ENCODE measurements at places on chromosomes 12 and 14.

- no peak for DNase-seq
Measured at GRCh38 chr12:72134246-72135020, 137.7 kb upstream of the TRHDE start.

GRCh38 chr12:87365423-87365822 lies 663.8 kb downstream of the C12orf50 start:
- no peak for DNase-seq

DNA sequence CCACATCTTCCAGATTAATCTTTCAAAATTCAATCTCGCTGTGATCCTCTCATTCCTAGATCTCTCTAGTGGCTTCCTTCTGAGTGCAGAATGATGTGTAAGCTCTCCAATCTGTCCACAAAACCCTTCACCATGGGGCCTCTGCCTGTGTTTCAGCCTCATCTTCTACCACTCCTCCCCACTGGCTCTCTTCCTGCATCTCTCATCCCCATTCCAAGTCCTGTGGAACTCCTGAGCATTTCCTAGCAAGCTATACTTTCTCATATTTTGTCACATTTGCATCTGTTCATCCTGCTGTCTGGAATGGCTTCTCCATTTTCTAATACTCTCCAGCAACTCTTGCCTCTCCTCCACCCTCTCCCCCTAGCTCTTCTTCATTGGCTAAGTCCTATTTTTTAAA lies 242.0 kb upstream of the DAAM1 start:
- DNase-seq, result no peak

- peak; percentile 31 for DNase-seq
Measured at GRCh38 chr14:75427482-75428229, at the start of gene JDP2. JDP2 (plus strand) TSS chr14:75428022; CDS start chr14:75437921, 9,899 bp downstream.

DNA sequence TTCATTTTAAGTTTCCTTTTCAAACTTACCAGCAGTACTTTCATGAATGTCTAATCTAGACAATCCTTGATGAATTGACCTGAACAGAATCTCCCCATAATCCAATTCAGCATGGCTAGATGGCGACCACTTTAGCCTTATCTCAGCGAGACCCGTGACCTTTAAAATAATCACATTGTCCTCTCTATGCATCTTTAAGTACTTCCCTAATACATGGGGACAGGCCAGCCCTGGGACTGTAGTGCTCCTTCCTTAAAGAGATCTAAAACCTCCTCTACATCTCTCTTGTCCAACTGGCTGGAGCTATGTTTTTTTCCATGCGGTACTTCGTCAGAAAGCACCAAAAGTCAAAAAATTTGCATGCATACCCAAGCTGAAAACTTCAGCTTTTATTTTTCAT lies 746.0 kb downstream of the VRK1 start:
- DNase-seq, result no peak

DNA sequence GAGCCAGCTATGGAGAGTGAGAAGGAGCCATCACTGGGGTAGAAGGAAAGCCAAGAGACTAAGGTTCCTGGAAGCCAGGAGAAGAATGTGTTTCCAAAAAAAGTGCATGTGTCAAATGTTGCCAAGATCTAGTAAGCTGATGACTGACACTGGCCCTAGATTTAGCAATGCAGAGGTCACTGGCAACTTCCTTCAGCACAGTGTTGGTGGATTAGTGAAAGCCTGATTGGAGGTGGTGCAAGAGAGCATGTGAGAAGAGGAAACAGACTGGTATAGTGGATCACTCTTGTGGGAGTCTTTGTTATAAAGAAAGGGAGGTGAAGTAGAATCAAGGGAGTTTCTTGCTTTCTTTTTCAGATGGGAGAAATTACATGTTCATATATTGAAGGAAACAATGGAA lies 34.1 kb upstream of the CHGA start:
- DNase-seq, result no peak

GRCh38 chr14:53010193-53011040 lies 59.6 kb upstream of the FERMT2 start:
- DNase-seq, result no peak

GRCh38 chr12:16008421-16008824 lies 97.3 kb downstream of the DERA start:
- DNase-seq, result no peak

- DNase-seq, result no peak
Measured at GRCh38 chr12:55250944-55251343, 6.5 kb downstream of the OR6C74 start.

DNA sequence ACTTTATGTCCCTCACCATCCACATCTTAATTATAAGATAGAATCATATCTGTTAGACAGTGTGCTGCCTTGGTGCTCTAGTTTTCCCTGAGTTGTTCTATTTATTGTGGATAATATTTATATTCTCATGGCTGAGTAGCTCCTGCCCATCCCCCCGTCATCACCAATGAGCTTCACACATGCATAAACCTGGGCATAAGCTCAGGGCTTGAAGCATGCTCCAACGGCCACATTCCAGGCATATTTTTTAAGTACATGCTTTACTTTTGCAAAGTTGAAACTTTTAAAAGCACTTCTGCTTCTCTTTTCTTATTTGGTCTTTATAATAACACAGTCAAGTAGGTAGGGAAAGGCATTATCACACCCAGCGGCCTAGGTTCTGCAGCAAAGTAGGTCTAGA lies 3.4 kb upstream of the FBXO34 start:
- no peak for DNase-seq

DNA sequence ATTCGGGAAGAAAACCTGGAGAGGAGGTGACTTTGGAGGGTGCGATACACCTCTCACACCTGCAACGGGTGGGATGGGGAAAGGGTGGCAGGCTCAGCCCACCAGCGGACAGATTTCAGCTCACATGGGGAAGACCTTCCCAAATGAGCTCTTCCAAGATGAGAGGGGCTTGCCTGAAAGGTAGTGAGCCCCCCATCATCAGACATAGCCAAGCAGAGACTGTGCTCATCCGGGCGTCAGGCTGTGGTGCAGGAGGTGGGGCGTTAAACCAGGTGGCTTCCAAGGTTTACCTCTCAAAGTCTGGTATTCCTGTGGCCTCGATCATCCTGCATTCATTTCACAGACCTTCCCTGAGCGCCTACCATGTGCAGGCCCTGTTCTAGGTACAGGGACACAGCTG lies 105.4 kb upstream of the FKBP4 start:
- no peak for DNase-seq

- DNase-seq, result peak; percentile 52
Measured at GRCh38 chr12:46266382-46266791, 2.5 kb downstream of the SLC38A1 start.

GRCh38 chr14:22252686-22253085 lies 336.3 kb downstream of the DAD1 start:
- no peak for DNase-seq

Measured in hematopoietic multipotent progenitor cell treated with erythropoietin and hydrocortisone succinate and interleukin-3 and kit ligand, for 8 days (in vitro differentiated cells).